ENCODE measurements at places on chromosomes 1 and 21.

- no peak for DNase-seq
Observed at GRCh38 chr1:202010180-202011015, at the start of gene ELF3. Gene ELF3 (plus strand): TSS chr1:202010587. CDS start chr1:202011137, 550 bp downstream.

DNA sequence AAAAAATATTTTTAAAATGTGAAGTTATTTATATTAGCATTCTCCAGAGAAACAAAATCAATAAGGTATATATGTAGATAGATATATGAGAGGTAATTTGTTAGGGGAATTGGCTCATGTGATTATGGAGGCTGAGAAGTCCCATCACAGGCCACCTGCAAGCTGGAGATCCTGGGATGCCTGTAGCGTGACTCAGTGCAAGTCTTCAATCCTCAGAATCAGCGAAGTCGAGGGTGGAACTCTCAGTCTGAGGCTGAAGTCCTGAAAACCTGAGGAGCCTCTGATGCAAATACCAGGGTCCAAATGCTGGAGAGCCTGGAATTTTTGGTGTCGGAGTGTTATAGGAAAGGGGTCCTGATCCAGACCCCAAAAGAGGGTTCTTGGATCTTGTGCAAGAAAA lies 658.5 kb downstream of the USP25 start:
- DNase-seq: no peak

DNA sequence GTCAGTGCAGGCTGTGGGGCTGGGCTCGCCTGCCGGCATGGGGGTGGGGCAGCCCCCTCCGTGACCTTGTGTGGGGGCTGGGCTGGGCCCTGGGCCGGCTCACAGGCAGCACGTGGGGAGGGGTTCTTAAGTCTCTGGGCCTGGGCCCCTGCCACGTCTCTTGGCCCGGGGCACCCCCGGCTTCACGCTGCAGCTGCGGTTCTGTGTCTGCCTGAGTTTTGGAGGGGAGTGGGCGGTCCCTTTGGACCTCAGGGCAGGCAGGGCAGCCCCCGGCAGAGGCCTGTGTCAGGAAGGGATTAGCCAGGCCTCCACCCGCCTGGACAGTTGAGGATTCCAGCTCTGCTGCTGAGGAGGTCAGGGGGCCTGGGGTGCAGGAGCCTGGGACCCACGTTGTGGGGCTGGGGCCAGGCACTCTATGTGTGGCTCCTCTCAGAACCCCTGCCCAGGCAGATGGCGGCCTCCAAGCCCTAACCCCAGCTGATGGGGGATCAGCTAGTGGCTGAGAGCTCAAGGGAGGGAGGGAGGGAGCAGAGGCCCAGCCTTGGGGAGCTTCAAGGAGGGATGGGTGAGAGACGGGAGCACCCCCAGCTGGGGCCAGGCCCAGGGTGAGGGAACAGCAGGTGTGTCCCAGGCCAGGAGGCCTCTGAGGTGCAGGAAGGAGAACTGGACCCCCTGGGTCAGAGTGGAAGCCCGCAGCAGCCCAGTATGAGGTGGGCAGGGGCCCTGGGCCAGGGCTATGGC lies 1.8 kb upstream of the PLCH2 start:
- no peak for DNase-seq

GRCh38 chr1:184197831-184198230 lies 146.3 kb downstream of the TSEN15 start:
- no peak for DNase-seq

GRCh38 chr1:54353959-54354358 lies 52.2 kb downstream of the SSBP3 start:
- DNase-seq: peak; percentile 29

All from amniotic epithelial cell (primary cell).